ENCODE measurements at places on chromosomes 11 and 22.

DNA sequence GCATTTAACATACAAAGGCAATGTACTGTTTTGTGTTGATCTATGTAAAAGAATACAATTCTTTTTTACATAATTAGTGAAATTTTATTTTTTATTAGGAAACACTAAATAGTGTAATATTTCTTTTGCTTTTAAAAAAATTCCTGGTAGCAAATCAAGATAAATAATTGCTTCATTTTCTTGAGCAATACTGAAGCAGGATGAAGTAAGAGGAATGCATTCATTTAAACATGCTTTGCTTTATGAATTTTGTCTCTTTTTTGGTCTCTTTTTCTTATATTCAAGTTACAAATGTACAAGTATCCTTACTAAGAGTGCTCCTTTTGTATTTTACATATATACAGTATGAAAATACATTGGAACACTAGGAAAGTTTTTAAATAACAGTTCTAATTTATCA is 144.4 kb upstream of the TEAD1 start:
- no peak for DNase-seq

GRCh38 chr22:49704345-49705215 is 123.1 kb downstream of the BRD1 start:
- no peak for DNase-seq

DNA sequence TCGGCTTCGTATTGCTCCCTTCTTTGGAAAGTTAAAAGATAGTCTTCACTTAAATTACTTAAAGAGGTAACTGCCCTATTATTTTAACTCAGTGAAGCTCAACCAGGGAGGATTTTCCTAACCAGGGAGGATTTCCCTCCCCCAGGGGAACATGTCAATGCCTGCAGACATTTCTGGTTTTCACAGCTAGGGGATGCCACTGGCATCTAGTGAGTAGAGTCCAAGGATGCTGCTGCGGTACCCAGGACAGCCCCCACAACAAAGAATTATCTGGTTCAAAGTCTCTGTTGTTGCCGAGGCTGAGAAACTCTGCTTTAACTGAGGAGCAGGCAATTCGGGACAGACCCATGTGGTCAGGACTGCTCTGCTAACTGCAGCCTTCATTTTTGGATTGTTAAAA is 82.2 kb downstream of the DEPDC5 start:
- no peak for DNase-seq

DNA sequence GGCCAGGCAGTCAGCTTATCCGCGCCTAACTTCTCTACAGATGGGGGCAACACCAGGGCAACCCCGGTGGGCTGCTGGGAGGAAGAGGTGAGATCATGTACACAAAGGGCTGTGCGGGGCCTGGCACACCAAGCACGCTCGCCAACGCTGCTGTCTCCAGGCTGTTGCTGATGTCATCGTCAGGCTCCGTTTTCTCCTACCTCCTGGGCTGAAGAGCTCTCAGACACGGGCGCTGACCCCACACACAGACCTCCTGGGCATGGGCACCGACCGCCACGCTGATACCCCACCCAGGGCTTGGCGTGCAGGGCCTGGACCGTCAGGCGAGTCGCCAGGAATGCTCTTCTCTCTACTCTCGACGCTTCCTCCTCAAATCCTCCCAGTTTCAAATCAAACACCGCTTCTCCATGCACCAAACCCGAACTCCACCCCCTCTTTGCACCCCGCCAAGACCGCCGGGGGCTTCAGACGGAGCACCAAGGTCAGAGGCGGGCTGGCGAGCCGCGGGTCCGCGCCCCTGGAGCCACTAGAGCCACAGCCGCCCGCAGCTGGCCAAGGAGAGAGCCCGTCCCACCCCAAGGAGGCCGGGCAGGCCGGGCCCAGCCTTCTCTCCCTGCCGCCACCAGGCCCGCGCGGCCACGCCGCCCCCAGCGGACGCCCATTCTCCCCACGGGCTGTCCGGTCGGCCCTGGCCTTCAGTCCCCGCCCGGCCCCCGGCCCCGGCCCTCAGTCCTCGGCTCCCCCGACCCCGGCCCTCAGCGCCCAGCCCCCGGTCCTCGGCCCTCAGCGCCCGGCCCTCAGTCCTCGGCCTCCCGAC is 772 bp downstream of the SBF1 start:
- DNase-seq: no peak

- DNase-seq: no peak
These were observed 689 bp downstream of the PDHX start for GRCh38 chr11:34916843-34917770.

- no peak for DNase-seq
These were observed 2.2 kb downstream of the CYB561A3 start for GRCh38 chr11:61359516-61359915.

DNA sequence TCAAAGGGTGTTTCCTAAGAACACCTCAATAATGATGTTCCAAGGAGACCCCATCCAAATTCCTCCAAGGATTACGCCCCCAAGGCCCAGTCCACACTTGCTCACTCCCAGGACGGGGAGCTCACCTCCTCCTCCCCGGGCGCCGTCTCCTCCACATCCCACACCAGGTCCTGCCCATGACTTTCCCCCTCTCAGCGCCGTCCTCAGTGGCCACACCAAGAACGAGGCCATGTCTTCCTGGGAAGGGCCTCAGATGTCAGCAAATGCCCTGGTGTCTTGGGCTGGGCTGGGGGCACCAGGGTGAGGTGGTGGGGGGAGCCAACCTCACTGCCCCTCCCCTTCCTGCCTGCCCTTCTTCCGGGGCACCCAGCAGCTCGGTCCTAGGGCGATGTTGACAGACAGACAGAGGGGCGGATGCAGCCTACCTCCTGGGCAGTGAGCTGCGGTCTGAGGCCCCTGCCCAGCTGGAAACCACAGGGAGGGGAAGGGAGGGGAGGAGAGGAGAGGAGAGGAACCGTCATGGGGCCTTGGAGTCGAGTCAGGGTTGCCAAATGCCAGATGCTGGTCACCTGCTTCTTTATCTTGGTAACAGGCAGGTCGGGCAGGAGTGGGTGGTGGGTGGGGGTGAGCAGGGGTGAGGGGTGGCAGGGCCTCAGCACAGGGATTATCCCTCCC is at the start of the genes C11orf21 and TSPAN32:
Gene C11orf21, minus strand, starts transcription at position 288 of the 675 bp plus-strand sequence. Its CDS starts 110 bp downstream, at position 178.
Gene TSPAN32, plus strand, starts transcription at position 383 of the 675 bp plus-strand sequence. Its CDS starts 137 bp downstream, at position 520.
- no peak for DNase-seq

DNA sequence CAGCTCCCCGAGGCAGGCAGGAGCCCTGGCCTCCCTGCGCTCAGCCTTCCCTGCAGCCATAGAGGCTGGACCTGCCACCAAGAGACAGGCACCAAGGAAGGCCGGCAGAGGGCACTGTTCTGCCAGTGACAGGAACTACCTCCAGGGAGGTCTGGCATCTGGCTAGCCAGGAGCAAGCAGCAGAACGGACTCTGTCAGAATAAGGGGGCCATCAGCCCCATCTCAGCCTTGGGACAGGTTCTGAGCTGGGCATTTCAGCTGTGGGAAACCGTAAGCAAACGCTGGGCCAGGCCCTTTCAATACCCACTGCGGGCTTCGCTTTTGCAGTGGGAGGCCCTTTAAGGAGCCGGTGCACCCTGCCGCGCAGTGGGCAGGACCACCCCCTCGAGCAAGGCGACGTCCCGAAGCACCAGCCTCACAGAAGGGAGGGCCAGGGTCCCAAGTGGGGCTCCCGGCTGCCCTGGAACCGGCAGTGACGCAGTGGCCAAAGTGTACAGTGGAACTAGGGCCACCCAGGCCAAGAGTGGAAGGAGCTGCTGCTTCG is 18.2 kb downstream of the IFT27 start:
- no peak for DNase-seq

- no peak for DNase-seq
These were observed 113.1 kb downstream of the SPATA19 start for GRCh38 chr11:133732109-133732674.

Measured in left renal pelvis (tissue), 4 donors.